ENCODE measurements at places on chromosomes 3 and 15. TPM values are rescaled to one million over a fixed set of nuclear protein-coding genes. Genes with fewer than 3 reads are reported as not detected.

EXD1 gene
- not detected for total RNA-seq

MCF2L2 gene
- 1.2 TPM for total RNA-seq

IQCB1 gene
- 28.3 TPM for total RNA-seq

CYP1A1 gene
- total RNA-seq, result 1.6 TPM

ADAMTSL3 gene
- total RNA-seq, result not detected

BCHE gene
- 36.5 TPM for total RNA-seq

IL17RB gene
- total RNA-seq, result not detected

KIF15 gene
- total RNA-seq, result 15.3 TPM

USP19 gene
- total RNA-seq, result 31.2 TPM

ADAMTS17 gene
- total RNA-seq, result not detected

LMCD1 gene
- total RNA-seq, result 16.1 TPM

GABRA5 gene
- total RNA-seq, result not detected

CHCHD4 gene
- total RNA-seq, result 17.5 TPM

HIGD2B gene
- total RNA-seq, result not detected

PSTPIP1 gene
- total RNA-seq, result not detected

FMN1 gene
- under 0.01 TPM for total RNA-seq

DUOX2 gene
- total RNA-seq, result not detected

RASSF1 gene
- total RNA-seq, result 16.7 TPM

NR1I2 gene
- 0.15 TPM for total RNA-seq

NPAP1 gene
- not detected for total RNA-seq

BNC1 gene
- 11.7 TPM for total RNA-seq

MASP1 gene
- 0.91 TPM for total RNA-seq

SHC4 gene
- total RNA-seq, result 0.15 TPM

PLCH1 gene
- under 0.01 TPM for total RNA-seq

GPR171 gene
- not detected for total RNA-seq

ACTR8 gene
- total RNA-seq, result 25.3 TPM

RBP2 gene
- not detected for total RNA-seq

PPM1M gene
- 12.3 TPM for total RNA-seq

SOX14 gene
- not detected for total RNA-seq

PP2D1 gene
- not detected for total RNA-seq

SEMA5B gene
- not detected for total RNA-seq

SOX2 gene
- not detected for total RNA-seq

SERPINI1 gene
- 1.2 TPM for total RNA-seq

PAQR9 gene
- not detected for total RNA-seq

CFAP100 gene
- not detected for total RNA-seq

RAB6B gene
- total RNA-seq, result 0.32 TPM

PLSCR4 gene
- 27.9 TPM for total RNA-seq

SENP8 gene
- total RNA-seq, result 2.0 TPM

ATP2C1 gene
- total RNA-seq, result 102 TPM

ZNF80 gene
- total RNA-seq, result not detected

GOLGA6L10 gene
- total RNA-seq, result 0.15 TPM

CLDN16 gene
- total RNA-seq, result under 0.01 TPM

CPNE4 gene
- not detected for total RNA-seq

TLR9 gene
- total RNA-seq, result not detected

ARHGEF26 gene
- 0.97 TPM for total RNA-seq

AGTR1 gene
- total RNA-seq, result under 0.01 TPM

RAMAC gene
- 29.9 TPM for total RNA-seq

ROPN1 gene
- total RNA-seq, result not detected

TMEM43 gene
- 97.0 TPM for total RNA-seq
